ENCODE measurements at places on chromosomes 11 and 22.

DNA sequence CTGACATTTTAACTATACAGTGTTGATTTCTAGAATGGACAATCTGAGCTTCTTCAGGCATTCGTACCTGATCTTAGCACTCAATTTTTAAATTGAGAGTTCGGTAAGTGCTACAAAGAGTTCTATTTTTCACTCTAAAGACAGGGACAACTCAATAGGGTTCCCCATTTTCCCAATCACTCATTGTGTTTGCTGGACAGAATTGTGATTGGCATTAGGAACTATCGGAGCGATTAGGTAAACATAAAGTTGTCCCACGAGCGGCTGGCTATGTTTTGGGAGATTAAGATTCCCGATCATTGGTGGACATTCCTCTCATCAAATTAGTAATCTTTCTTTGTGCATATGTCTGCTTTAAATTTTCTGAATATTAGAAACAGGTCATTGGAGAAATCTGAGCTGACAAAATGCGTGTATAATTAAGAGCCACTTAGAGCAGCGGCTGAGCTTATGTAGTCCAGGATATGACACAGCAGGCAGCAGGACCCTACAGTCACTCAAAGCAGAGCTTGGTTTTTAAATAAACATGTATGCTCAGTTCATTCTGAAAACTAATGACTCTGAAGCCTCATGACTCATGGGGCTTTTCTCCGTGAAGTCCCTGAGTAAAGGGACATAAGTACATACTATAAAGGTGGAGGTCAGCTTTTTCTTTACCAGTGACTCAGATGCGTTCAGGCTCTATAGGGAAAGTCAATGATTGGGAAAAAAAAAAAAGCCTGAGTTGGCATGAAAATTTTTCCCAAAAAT lies 109.4 kb downstream of the GRIA4 start:
- DNase-seq: no peak

- DNase-seq: no peak
Measured at GRCh38 chr11:61743486-61744095, 8.8 kb upstream of the MYRF start.

- no peak for DNase-seq
Measured at GRCh38 chr11:118659953-118660680, 19.3 kb downstream of the TREH start.

- no peak for DNase-seq
Measured at GRCh38 chr22:19958083-19959042, 16.7 kb upstream of the TXNRD2 start.

DNA sequence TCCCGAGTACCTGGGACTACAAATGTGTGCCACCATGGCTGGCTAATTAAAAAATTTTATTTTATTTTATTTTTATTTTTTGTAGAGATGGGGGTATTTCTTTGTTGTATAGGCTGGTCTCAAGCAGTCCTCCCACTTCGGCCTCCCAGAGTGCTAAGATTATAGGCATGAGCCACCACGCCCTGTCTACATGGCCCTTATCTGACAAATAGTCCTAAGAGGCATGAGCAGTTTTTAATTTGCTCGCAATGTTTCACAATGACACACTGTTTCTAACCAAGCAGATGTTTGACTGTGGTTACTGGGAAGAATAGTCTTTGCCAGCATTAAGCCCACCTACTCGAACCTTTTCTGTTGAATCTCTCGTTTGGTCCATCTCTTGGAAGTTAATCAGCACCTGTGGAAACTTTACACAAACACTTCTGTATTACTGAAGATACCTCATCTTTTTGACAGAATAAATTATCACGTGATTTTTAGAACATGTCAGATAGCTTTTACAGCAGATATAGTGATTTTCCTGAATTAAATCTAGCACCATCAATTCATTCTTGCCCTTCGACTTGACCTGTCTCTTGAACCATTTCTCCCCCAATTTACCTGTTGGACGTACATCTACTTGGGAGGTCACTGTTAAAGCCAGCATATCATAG lies 71.4 kb downstream of the MTMR3 start:
- no peak for DNase-seq

DNA sequence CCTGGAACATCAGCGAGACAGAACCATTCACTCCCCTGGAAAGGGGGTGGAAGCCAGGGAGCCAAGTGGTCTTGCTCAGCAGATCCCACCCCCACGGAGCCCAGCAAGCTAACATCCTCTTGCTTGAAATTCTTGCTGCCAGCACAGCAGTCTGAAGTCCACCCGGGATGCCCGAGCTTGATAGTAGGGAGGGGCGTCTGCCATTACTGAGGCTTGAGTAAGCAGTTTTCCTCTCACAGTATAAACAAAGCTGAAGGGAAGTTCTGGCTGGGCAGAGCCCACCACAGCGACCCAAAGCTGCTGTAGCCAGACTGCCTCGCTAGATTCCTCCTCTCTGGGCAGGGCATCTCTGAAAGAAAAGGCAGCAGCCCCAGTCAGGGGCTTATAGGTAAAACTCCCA lies 764.8 kb upstream of the LUZP2 start:
- DNase-seq: no peak

DNA sequence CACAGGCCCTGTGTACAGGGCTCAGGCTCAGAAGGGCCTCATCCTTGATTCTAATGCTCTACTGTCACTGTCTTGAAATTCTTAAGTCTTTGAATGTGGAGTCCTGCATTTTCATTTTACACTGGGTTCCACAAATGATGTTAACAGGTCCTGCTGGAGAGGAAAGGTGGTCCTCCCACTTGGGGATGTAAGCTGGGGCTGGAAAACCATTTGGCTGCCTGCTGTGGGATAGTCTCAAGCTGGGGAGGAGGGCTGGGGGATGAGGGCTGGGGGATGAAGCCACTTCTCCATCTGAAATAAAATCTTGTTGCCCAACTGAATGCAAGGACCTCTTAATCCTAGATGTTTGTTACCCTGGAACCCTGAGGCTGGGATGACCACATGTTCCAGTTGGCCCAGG lies 423.0 kb downstream of the TENM4 start:
- no peak for DNase-seq

DNA sequence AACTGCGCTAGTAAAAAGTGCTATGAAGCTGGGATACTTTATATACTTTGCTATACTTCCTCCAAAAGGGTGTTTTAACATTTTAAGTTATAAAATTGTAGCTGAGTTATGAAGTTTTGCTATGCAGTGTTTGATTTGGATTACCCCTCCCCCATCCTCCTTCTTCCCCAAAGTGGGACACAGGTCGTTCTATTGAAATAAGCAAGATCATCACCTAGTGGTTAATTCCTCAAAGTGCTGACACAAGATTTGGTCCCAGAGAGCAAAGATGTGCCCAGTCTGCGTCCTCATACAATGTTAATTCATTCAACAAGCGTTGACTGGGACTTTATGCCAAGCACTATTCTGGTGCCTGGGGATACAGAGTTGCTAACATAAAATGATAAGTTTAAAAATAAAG lies 78.5 kb downstream of the SPON1 start:
- DNase-seq: no peak

DNA sequence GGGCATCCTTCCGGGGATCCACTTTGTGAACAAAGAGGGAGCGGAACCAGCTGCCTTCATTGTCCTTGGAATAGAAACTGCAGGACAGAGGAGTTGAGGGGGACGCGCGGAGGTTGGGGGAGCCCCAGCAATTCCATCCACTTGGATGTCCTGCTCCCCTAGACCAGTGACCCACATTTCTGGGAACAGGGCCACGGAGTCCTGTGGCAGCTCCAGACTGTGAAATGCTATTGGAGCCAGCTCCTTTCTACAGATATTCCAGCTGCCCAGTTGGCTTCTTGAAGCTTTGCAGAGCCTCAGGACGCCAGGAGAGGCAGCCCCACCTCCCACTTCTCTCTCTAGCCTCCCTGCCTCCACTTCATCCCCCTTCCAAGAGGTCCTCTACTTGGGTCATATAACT lies 10.5 kb downstream of the NIPSNAP1 start:
- DNase-seq: no peak

GRCh38 chr11:1877211-1878136 lies 14.2 kb downstream of the PRR33 start:
- no peak for DNase-seq

DNA sequence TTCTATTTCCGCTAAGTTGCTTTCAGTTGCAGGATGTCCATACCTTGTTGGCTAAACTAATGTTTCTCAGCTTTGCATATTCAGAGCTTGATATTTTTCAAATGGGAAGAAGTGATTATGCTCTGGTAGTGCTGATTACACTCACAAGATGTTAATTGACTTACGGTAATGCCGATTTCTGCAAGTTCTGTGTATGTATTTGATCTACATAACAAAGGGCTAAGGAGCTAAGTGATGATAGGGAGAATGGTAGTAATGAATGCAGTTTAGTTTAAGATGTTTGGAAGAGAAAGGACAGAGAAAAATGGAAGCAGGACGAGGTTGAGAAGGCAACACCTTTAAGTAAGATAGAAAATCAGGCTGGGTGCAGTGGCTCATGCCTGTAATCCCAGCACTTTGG lies 61.4 kb downstream of the FAM83F start:
- DNase-seq: no peak

- no peak for DNase-seq
Measured at GRCh38 chr11:35087648-35088047, 51.3 kb upstream of the CD44 start.

DNA sequence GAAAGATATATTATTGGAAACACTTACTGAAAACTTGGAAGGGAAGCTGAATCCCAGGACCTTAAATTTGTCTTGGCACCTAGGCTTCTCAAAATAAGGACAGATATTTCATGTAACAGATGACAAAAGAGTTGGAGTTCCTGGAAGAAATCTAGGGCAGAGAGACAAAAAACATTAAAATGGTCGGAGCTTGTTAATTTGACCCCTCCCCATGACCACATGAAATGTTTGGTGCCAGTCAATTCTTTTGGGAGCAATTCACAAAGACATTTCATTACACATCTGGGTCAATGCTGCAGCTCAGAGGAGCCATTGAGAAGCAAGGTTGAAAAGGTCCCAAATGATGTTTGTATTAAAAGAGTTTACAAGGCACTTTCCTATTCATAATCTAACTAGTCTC lies 162.0 kb upstream of the GUCY1A2 start:
- no peak for DNase-seq

DNA sequence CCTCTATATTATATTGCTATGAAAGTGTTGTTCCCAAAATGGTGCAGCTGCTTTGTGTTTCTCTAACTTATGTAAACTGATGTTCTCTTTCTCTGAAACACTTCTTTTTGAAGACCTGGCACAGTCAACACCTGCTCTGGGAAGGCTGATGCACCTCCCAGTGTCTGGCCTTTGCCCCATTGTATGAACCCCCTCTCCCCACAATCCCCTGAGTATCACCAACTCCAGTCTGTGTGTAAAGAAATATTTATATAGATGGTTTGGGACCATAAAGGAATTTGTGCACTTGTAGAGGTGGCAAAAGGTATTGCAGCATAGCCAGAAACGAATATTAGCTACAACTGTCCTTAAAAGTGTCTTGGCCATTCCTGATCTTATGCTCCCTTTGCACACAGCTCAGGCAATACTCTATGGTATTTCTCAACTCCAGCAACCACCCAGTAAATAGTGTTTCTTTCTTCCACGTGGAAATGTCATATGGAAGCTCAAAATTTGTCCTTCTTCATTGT lies 365.2 kb upstream of the DDI1 start:
- DNase-seq: no peak

DNA sequence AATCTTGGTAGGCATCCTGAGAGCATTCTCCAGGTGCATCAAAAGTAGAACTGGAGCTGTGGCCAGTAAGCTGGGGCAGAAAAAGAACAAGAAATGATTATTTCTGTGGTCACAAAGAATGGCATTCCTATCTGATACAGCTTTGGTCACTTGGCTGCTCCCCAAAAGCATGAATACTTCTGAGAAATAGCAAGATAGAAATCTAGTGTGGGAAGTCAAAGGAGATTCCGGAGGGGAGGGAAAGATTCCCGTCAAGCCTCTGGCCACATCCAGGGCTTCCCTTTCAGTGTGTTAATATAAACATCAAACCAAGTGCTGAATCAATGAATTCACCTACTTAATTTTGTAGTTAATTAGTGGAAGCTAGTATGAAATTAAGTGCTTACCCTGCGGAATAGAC lies 1185.4 kb downstream of the LRRC4C start:
- DNase-seq: no peak

- DNase-seq: no peak
Measured at GRCh38 chr11:65981101-65981740, 19.7 kb downstream of the SART1 start.

DNA sequence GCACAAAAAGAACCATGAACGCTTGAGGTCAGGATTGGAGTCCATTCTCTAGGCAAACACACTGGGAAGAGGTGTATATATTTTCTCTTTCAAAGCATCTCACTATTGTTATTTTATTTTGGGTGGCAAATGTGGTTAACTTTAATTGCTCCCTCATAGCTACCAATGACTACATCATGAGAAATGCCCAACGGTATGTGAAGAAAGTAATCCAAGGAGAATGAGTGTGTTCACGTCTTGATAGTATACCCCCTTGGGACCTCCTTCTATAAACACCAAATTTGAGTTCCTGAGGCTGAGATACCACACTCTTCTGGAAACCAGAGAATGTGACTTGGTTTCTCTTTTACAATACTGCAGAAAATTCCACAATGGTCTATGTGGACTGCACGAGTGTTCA lies 15.8 kb downstream of the OR8D1 start:
- DNase-seq: peak; percentile 12

- no peak for DNase-seq
Measured at GRCh38 chr11:29361369-29361768, 655.5 kb downstream of the KCNA4 start.

GRCh38 chr11:19597206-19597605 lies 115.4 kb upstream of the NAV2 start:
- DNase-seq: no peak

- DNase-seq: no peak
Measured at GRCh38 chr11:63490551-63491239, at the start of gene PLAAT5. PLAAT5 (minus strand) TSS chr11:63491167; CDS start chr11:63491034, 133 bp downstream.

- peak; percentile 54 for DNase-seq
Measured at GRCh38 chr11:2892215-2892966, 6.8 kb upstream of the CDKN1C start.

- no peak for DNase-seq
Measured at GRCh38 chr11:65662247-65662798, 393 bp downstream of the RELA start.

DNA sequence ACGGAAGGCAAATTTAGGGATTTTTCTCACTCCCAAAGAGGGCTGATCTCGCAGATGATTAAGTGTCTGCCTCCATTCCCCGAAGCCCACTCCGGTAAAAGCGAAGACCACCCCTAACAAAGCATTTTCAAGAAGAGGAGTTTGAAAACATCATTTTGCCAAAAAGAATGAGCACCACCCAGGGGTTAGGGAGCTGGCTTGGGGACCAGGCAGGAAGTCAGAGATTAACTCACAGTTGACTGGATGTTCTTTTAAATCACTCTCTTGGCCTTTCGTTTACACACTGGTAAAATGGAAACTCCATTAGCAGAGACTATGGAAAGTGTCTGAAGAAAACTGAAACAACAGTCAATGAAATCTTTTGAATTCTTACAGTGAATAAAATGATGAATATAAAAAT lies 7.9 kb upstream of the TRIM44 start:
- DNase-seq: no peak
